Left ventricle myocardium inferior (tissue), 1 donor: ENCODE measurements at places on chromosomes 13 and 19.

DNA sequence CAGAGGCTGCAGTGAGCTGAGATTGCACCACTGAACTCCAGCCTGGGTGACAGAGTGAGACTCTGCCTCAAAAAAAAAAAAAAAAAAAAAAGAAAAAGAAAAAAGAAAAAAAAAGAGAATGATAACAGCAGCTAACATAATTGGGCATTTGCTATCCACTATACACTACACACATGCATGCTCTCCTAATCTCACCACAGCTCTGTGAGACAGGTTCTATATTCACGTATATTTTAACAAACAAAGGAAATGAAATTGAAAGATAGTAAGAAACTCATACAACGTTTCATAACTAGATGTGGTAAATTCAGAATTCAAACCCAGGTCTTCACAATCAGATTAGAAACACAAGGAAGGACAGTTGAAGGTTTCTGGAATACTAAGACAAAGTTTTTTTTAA, 265.7 kb downstream of the DIAPH3 start:
- DNase-seq, result no peak

DNA sequence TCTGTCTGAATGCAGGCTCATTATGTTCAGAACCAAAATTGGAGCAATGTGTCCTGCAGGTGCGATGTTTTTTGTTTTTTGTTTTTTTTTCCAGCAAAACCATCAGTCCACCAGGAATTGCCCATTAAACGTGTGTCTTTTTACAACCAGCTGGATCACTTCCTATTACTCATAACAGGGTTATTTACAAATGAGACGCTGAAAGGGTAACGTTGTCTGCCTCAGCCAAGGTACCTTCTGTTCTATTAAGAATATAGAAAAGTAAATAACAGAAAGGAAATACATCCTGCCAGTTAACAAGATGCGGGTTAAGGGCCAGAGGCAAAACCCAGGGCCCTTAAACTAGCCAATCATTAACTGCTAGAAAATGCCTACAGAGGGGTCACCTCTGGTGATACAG, 590.4 kb downstream of the TBC1D4 start:
- DNase-seq, result no peak

DNA sequence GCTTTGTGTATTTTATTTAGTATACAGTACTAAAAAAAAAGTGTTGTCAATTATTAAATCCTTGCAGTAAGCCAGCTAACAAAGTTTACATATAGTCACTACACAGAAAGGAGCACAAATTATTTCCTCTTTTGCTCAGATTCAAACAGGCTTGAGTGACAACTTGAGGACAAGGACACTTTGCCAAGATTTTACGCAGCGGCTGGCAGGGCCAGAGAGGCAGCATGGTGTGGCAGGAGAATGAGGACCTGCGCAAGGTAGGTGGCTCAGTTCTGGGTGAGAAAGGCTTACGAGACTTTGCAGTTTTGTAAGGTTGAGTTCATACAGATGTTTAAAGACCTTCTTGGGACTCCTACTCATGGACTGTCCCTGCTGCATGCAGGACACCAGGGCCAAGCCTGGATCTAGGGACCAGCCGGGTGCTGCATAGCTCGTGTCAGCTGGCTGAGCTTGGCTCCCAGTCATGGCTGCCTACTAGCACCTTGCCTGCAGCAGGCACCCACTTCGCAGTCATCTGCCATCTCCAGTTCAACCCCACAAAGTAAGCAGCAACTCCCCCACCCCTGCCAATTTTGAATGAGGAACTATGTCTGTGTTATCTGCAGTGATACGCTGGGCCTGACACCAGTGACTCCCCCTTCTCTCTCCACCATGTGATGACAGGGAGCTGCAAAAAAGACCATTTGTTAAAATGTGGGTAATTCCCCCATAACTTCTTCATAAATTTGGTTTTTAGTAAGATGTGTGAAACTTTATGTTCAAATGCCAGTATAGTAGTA, 3.7 kb upstream of the TUBA3C start:
- DNase-seq, result no peak

GRCh38 chr13:113460599-113460998, 7.3 kb upstream of the ADPRHL1 start:
- DNase-seq, result no peak

DNA sequence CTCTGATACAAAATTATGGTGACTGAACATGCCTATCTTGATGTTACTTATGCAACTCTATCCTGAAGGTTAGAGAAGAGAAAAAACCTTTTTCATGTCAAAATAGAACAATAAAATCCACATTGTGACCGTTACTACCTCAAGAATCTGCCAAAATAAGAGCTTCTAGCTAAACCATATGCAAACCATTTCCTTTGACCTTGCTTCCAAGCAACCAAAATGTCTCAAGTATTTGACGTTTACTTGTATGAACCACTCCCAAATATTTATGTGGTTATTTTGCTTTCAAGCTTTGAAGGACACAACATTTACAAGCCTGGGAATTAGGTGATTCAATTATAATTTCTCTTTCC, 13.9 kb downstream of the FOXO1 start:
- DNase-seq, result no peak

DNA sequence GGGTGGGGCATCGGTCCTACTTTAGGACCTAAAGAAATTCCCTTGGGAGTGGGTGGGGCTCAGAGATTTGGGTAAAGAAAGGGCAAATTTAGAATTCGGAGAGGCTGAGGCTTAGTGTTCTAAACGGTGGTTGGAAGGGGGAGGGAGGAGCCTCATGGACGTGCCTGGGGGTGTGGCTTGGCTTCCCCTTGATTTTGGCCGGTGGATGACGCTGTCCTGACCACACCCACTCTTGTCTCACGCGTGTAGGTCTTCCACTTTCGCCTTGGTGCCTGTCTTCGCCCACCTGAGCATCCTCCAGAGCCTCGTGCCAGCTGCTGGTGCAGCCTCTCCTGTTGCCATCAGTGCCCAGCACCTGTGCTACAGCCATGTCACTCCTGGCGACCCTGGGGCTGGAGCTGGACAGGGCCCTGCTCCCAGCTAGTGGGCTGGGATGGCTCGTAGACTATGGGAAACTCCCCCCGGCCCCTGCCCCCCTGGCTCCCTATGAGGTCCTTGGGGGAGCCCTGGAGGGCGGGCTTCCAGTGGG, 1.2 kb upstream of the NUP62 start:
- peak; percentile 34 for DNase-seq

- DNase-seq, result no peak
These were observed 210.6 kb upstream of the NBEA start for GRCh38 chr13:34731486-34731885.

GRCh38 chr19:18417250-18418028, 1.8 kb upstream of the SSBP4 start:
- DNase-seq, result peak; percentile 88

GRCh38 chr13:66076417-66076816, 1153.7 kb downstream of the PCDH9 start:
- DNase-seq, result no peak

DNA sequence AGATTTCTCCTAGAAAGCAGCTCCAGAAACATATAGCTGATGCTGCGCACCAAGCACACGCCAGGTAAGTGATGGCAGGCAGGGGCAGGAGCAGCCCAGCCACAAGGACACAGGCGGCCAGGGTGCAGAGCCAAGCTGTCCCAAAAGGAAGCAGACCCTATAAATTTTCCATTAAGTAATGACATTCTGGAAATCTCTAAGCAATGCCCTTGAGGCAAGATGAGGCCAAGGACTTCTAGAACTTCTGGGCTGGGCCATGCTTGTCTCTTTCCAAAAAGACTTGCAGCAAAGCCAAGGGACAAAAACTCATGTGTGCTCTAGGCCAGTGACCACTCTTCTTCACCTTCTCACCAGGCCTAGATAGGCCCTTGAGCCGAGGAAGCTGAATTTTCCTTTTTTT, 42.2 kb upstream of the EPHX3 start:
- no peak for DNase-seq

DNA sequence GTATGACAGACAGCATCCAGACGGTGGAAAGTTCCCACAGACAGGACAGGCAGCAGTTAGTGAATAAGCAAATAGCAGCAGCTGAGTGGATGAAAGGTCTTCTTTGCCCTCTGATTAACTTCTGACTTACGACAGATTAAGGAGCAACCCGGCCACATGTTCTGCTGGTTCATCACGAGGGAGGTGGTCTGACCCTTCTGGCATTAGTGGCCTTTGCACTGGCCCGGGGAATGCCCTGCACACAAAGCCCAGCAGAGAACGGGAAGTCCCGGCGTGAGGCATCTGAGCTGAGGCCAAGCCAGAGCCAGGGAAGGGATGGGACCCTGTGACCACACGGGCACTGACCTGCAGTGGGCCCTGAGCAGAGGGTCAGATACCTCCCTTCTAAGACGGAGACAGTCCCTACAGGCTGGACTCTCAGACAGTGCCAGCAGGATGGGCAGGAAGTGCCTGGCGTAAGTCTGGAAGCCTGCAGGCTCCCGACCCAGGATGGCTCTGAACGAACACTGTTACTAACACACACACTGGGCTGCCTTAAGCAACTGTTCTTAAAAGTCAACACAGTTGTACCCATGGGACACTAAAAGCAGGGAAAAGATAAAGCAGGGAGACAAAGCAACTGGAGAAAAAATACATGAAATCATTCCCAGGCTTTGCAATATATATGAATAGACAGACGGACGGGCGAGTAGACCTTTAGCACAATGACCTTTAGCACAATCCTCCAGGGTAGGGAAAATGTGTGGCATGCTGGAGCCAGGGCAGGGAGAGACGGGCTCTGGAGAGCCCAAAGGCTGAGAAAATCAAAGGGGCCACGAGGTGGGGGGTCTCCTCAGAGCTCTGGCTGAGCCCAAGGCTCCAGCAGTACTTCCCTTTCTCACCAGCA, 6.3 kb downstream of the C19orf12 start:
- peak; percentile 49 for DNase-seq

DNA sequence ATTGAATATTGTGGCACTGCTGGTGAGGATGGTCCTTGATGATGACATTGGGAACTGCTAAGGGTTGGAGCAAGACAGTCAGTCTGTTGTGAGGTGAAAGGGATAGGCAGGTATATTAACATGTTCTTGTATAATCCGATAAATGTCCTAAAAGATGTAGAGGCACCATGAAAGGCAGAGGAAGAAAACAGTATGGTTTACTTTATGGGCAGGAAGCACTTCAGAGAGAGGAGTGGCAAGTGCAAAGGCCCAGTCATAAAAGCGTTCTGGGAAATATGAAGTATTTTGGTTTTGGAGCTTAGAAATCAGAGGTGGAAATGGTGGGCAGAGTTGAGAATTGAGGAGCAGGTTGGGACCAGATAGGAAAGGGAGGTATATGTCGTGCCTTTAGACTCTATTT, 9.5 kb downstream of the NUP58 start:
- DNase-seq, result no peak

- DNase-seq, result no peak
These were observed 16.2 kb downstream of the COL4A2 start for GRCh38 chr13:110323172-110323891.

DNA sequence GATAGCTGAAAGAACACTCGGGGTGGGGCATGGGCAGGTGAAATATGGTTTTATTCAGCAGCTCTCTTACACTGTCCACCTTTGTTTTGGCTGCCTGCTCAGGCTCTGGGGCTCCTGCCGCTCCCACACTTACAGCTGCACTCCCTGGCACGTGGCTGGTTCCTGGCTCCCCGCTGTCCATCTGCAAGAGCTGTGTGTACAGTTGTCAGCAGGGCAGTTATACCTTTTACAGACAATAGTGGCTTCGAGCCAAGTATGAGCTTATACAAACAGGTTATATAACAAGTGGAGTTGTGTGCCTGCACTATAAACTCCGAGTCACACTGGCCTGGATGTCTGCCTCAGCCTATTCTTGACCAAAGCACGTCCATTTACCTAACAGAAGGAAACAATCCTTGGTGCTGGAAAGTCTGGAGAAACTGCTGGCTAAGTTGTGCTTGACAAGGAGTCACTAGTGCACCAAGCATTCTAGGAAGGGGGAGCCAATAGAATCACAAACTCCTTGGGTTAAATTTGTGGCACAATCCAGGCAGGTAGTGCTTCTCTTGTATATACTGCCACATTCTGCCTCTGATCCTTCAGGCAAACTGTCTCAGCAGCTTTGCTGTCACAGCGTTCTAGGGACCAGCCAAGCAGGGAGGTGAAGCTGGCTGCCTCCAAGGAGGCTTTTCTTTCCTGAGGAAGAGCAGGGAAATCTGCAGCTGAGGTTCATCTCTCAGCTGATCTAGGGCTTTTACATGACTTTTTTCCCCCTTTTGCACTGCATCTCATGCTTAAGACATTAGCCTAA, 68.2 kb downstream of the NHLRC3 start:
- no peak for DNase-seq

DNA sequence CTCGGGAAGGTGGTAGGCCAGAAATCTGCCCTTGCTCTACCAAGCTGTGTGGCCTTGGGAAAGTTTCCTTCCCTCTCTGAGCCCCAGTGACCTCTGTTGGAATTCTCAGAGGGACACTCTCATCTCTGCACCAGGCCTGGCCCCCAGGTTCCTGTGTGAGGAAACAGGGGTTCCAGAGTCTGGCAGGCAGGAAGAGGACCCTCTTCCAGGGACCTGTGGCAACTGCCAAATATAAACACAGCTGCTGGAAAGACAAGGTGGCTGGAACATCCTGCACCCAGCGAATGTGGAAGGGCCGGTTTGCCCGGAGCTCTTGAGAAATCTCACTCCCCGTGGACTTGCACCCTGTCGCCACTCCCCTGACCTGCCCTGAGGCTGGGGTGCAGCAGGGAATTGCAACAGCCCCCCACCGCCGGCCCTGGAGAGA, 52.8 kb downstream of the GADD45B start:
- no peak for DNase-seq

GRCh38 chr19:5336195-5336965, 4.2 kb downstream of the PTPRS start:
- DNase-seq, result no peak
